ENCODE measurements at places on chromosomes 16 and 17.

- no peak for DNase-seq
Observed at GRCh38 chr16:35203636-35204035, 1744.2 kb downstream of the TP53TG3F start.

- no peak for DNase-seq
Observed at GRCh38 chr16:86091976-86092375, 193.0 kb downstream of the IRF8 start.

DNA sequence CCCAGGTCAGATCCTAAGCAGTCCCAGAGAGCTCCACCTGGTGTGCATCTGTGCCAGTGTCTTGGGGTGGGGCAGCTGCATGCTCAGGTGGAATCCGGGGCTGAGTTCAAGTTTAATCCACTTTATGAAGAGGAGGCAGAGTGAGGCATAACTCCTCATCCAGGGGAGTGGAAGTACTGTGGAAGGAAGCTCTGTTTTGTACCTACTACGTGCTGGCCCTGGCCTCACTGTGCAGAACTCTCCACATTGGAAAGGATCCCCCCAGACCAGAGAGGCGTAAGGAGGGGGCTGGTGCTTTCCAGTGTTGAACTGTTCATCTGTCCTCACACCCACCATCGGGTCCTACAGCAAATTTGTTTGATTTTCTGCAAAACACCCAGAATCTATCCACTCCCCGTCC, 78.0 kb downstream of the ABCC6 start:
- no peak for DNase-seq

DNA sequence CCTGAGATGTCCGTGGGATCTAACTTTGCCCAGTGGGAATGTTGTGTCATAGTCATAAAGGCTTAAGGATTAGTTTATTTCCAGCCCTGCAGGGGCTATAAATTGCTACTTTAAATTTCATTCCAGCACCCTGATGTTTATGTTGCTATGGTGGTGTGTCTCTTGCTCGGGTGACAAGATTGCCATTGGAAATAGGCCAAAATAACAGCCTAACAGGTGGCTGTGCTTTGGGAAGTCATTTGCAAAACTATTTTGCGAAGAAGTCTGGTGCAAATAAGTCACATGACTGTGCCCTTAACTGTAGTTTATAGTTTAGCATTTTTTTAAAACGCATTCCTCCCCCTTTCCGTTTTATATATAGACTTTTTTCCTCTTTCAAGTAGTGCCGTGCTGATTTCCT, 23.1 kb downstream of the PITPNC1 start:
- peak; percentile 42 for DNase-seq

GRCh38 chr16:88815227-88815626, 3.5 kb upstream of the APRT start:
- no peak for DNase-seq

- DNase-seq = peak; percentile 61
Observed at GRCh38 chr16:61887903-61888302, 148.3 kb downstream of the CDH8 start.

GRCh38 chr16:52929478-52930400, 123.0 kb downstream of the CHD9NB start:
- DNase-seq = no peak

GRCh38 chr16:89349947-89350633, 132.6 kb downstream of the ZNF778 start:
- no peak for DNase-seq

- DNase-seq = no peak
Observed at GRCh38 chr16:3214904-3215600, 19.9 kb downstream of the ZNF200 start.

DNA sequence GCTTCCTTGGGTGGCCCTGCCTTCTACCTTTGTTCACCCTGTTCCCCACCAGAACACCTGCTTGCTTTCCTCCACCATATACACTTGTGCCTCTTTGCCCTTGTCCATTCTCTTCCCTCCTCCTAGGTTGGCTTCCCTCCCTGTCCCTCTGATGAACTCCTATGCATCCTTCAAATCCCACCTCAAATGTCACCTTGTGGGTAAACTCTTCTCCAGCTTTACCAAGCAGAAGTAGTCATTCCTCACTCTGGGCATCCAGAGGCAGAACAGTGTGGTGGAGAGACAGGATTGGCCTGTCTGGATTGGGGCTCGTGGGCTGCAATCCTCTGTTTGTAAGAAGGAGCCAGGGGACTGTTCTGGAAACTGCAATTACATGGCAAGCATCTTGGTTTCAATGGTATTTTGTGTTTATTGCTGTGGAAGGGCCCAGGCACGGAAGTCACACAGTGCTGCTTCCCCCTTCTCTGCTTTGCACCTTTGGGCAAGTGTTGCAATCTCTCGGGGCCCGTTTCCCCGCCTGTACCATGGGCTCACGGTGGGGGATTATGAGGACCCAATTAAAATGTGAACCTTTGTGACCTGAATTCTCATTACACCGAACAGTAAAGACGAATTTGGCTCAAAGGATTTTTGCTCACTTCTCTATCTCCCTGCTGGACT, 21.9 kb upstream of the NXPH3 start:
- peak; percentile 45 for DNase-seq

DNA sequence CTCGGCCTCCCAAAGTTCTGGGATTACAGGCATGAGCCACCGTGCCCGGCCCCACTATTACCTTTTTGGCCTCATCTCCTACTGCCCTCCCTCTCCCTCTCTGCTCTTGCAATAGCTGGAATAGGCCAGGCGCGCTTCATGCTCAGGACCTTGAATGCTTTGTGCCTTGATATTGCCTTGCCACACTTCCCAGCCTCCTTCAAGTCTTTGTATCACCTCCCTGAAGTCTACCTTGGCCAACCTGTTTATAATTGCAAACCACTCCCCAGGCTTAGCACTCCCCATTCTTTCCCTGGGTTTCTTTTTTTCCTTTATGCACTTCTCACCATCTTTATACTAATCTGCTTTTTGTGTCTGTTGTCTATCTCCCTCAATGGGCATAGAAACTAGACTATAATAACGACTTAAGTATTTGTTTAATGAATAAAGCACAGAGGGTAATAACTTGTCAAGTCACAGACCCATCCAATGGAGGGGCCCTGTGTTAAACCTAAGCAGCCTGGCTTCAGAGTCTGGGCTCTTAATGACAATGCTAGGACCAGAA, 6.6 kb downstream of the OGFOD1 start:
- DNase-seq = no peak

DNA sequence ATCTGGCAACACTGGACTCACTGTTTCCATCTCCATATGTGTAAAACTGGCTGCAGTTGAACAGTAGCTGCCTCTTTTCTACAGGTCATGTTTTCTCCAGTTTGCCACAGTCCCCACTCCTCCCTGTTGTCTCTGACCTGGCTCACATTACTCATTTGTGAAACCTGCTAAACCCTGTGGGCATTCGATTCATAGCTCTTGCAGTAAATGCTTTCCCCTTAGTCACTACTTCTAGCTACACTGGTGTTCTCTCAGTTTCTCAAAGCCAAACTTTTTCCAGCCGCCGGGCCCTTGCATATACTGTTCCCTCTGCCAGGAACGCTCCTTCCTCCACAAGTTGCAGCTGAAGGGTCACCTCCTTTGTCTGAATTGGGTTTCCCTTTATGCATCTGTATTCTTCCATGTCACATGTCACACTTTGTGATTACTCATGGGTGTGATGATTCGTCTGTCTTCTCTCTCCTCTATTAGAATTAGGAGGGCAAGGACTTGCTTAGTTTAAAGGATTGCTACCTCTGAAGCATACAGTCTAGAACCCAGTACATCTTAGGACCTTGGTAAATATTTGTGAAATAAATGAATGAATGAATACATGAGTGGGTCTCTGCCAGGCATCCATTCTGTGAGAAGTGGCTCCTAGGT, 15.0 kb upstream of the MT4 start:
- no peak for DNase-seq

DNA sequence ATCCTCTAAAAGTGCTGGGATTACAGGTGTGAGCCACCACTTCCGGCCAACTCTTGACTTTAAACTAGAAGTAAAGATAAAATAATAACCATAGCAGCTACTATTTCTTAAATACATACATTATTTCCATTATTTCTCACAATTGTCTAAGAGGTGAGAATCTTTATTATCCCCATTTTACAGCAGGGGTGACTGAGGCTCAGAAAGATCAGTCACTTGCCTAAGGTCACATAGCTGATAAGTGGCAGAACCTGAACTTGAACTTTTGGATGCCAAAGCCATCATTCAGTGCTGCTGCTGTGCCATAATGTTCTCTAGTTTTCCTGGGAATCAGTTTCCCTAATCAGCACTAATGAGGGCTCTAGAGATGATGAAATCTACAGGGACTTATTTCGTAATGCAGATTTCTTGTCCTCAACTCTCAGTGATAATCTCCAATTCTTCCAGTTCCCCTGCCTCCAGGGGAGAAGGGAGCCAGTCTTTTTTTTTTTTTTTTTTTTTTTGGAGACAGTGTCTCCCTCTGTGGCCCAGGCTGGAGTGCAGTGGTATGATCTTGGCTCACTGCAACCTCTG, 25.2 kb upstream of the GPRC5B start:
- no peak for DNase-seq

DNA sequence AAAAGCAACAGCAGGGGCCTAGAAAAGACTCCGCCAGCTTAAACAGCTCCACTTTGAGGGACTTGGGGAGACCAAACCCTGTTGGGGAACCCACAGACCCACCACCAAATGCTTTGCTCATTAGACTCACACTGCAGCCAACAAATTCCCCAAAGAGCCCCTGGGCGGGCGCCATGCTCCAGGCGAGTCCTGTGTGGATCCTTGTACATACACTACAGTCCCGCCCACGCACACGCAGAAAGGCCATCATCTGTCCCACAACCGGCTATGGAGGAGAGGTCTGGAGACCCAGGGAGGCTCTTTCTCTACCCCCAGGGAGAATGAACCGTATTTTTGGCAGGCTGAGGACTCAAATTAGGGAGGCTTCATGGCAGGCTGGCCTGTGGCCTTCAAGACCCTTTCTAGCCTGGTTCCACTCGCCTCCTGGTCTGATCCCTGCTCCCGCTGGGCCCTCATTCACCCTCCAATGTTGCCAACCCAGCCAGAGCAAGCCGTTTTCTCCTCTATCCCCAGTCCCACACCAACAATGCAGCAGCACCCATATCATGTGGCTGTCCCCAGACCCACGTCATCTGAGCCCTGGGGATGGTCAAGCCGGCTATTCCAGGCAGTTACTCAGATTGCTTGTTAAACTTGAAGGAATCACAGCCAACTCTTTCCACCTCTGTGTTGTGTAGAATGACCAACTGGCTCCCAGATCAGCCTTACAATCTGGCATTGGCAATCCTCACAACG, 27.2 kb downstream of the ZNF423 start:
- no peak for DNase-seq

DNA sequence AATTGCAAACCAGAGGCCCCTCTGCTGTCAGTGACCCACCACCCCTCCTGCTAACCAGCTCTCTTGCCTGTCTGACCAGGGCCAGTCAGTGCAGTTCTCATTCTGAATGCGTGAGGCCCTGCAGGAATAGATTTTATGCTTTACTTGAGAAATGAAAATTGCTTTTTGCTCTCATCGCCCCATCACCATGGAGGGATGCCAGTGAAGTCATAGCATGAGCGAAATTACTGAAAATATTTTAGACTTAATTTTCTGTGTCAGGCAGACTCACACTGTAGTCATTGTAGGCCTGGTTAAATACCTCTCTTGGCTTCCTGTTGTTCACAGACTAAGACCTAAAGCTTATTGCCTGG, 490.5 kb upstream of the CDH5 start:
- no peak for DNase-seq

- DNase-seq = no peak
Observed at GRCh38 chr17:37025847-37026530, 77.2 kb downstream of the AATF start.

GRCh38 chr17:75749545-75750389, 15.2 kb downstream of the GALK1 start:
- DNase-seq = no peak

GRCh38 chr17:72567774-72568173, 447.0 kb downstream of the SOX9 start:
- DNase-seq = no peak

GRCh38 chr17:20074001-20074400, 64.8 kb downstream of the SPECC1 start:
- DNase-seq = no peak

- DNase-seq = no peak
Observed at GRCh38 chr16:79871906-79872305, 271.4 kb upstream of the MAF start.

DNA sequence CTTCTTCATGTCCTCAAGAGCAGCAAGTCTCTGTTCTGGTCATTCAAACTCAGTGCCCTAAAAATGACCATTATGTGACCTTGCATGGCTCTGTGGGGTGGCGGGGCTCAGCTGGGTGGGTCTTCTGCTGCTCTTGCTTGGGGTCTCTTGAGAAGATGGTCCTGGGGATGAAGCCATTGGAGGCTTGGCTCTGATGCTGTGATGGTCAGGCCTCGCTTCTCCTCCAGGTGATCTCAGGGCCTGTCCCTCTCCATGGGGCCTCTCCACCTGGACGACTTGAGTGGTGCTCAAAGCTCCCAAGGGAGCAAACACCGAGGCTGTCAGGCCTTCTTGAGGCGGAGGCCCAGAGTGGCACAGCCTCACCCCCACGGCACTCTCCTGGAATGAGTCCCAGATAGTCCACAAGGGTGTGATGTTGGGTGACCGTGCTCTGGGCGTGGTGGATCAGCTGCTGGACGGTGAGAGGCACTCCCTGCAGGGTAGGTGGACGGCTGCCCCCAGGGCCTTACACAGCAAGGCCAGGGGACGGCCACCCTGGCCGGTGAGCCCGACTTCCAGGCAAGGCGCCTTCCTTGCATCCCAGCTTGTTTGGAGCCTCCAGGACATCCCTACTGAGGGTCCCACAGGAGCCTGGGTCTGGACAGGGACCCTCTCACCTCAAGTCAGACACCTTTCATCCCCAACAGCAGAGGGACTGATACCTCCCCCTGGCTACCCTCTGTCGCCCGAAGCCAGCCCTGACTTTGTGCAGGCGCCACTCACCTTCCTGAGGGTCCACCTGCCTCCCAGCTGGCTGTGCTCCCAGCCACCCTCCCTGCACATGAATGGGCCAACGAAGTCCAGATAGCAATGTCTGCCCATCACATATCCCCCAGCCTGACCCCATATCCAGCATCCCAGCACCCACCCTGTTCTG, 48.7 kb downstream of the USP22 start:
- no peak for DNase-seq

DNA sequence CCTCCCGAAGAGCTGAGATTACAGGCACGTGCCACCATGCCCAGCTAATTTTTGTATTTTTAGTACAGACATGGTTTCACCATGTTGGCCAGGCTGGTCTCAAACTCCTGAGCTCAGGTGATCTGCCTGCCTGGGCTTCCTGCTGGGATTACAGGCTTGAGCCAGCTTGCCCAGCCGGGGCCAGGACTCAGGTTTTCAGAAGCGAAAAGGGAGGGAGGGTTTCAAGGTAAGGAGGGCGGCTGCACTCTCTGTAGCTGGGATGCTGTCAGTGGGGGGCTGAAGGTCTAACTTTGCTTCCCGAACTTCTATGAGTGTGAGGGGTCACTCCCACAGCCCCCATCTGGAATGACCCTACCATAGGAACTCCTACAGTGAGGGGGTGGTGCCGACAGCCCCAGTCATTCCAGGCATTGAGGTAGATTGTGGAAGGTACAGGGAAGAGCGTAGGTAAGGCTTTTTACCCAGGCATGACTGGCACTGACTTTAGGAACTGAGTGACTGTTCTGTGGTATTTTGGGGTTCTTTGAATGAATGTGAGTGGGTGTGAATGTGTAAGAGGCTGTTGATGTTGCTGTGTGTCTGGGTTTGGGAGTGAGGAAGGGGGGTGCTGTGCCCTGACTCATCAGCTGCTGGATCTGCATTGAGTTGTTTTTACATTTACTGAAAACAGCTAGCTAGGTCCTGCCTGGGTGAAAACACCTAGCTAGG, 3.8 kb upstream of the C1QL1 start:
- no peak for DNase-seq
